Dorsolateral prefrontal cortex (tissue), 122 donors: ENCODE measurements at places on chromosomes 11 and 22.

GRCh38 chr11:94315664-94316063 lies 11.3 kb downstream of the IZUMO1R start:
- no peak for DNase-seq

- DNase-seq = peak; percentile 47
These were observed 495 bp downstream of the HYOU1 start for GRCh38 chr11:119056421-119056999.

DNA sequence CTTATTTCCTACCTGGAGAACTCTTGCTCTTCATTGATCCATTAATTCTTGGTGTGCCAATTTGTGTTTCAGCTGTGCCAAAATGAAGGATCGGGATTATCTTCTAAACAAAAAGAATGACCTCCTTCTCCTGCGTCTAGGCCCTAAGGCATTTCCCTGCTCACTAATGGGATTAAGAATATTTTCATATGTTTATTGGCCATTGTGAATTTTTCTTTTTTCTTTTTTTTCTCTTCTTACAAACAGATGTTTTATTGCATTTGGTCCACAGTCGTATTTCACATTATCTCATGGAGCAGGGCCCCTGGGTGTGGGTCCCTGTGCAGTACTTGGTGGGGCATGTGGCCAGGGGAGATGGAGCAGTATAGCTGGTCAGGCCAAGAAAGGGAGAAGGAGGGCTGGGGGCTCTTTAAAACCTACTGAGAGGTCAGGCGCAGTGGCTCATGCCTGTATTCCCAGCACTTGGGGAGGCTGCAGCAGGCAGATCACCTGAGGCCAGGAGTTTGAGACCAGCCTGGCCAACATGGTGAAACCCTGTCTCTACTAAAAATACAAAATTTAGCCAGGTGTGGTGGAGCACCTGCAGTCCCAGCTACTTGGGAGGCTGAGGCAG lies 35.3 kb upstream of the HORMAD2 start:
- no peak for DNase-seq

DNA sequence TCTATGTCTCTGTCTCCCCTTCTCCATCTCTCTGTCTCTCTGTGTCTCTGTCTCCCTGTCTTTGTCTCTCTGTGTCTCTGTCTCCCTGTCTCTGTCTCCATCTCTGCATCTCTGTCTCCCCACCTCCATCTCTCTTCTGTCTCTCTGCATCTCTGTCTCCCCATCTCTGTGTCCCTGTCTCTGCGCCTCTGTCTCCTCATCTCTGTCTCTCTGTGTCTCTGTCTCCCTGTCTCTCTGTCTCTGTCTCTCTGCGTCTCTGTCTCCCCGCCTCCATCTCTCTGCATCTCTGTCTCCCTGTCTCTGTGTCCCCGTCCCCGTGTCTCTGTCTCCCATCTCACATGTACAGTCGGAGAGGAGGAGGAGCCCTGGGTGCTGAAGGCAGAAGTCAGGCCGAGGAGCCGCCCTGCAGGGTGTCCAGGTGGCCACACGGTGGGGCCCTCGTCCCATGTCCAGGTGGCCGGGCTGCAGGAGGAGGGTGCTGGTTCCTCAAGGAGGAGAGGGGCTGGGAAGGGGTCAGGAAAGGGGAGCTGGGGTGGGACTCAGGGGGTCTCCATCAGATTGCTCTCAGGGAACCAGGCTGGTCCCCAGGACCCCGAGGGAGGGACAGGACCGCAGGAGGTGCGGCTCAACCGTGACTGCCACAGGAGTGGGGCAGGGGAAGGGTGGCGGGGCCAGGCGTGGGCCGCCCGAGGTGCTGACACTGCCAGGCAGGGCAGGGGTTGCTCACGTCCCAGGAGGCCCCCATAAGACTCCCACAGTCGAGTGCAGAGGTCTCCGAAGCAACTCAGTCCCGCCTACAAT lies 25.6 kb upstream of the TH start:
- peak; percentile 57 for DNase-seq

DNA sequence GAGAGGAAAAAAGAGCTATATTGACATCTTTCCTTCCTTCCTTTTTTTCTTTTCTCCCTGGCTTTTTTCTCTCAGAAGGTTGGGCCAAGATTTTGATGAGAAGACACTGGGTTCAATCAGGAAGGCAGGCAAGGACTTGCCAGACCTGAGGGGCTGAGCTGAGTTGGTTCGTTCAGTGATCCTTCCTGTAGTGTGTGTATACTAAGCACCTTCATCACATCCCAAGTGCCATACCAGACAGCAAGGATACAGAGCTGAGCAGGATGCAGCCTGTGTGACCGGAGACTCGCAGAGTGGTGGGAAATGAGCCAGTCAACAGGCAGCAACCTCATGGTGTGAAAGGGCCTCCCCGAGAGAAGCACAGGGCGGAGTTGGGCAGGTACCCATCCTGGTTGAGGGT lies 95.5 kb downstream of the SPON1 start:
- no peak for DNase-seq

GRCh38 chr11:36631774-36632173 lies 33.7 kb upstream of the RAG2 start:
- DNase-seq = no peak

GRCh38 chr11:62863687-62864335 lies 16.9 kb upstream of the SLC3A2 start:
- no peak for DNase-seq

DNA sequence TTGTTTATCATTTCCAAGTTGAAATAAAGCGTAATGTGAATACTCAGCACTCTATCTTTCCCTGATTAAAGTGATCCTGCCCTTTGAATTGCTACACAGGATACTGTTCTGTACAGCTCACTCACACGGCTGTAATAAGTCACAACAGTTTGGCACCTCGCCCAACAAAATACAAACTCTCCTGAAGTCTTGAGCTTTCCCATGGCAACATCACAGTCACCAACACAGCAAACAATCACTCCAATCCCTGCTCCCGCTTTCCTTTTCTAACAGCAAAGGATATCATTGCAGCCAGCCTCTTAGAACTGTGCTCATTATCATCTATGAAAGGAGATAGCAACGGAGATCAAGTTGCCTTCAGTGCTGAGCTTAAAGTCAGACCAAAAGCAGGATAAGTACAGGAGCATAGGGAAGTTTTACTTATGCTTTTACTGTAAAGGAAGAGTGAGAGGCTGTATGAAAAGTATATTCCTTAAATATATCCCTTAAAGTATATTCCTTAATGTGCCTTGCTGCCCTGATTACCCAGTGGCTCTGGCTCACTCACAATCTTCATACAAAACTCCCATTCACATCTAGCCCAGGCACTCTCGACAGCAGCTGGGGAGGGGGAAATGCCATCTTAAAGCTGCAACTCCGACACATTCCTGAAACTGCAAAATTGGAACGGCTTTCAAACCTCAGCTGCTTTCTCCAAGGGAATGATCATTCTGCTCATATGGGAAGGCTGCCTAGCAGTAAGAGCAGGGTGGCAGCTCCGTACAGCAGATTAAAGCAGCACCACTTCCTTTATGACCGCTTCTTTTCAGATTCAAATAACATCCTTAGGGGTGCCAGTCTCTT lies 35.8 kb downstream of the MAML2 start:
- DNase-seq = no peak

DNA sequence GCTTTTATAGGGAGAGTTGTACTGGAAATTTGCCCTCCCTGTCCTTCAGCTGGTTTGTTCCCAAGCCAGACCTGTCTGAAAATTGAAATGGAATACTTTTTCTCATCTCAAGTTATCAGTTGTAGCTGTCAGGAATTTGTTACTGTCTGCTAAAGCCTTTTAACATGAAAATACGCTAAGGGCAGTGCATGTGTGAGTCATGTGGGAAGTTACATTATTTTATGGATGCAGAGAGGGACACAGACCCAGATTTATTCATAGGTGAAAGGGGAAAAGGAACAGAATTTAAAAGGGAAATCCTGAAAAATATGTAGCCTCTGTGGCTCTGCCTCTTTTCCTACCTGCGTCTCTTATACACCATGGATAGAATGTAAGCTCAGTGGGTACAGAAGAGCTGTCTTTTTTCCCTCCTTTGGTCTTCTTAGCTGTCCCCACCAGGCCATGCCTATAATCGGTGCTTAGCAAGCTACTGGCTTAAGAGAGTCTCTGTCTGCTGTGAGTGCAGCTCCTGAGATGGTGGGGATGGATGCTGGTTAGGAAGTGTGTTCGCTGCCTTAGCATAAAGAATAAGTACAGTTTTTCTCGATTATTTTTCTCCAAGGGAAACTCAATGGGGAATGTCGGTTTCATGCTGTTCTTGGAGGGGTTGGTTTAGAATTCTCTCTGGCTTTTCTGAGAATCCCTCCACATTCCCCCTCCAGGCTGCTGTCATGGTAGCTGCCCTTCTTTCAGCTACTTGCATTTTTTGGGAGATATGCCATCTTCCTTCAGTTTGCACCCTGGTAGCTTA lies 166.8 kb downstream of the TEAD1 start:
- DNase-seq = no peak

- no peak for DNase-seq
These were observed 13.7 kb downstream of the ARHGEF17 start for GRCh38 chr11:73321604-73322381.

GRCh38 chr22:26134654-26135330 lies 34.5 kb upstream of the SEZ6L start:
- no peak for DNase-seq

DNA sequence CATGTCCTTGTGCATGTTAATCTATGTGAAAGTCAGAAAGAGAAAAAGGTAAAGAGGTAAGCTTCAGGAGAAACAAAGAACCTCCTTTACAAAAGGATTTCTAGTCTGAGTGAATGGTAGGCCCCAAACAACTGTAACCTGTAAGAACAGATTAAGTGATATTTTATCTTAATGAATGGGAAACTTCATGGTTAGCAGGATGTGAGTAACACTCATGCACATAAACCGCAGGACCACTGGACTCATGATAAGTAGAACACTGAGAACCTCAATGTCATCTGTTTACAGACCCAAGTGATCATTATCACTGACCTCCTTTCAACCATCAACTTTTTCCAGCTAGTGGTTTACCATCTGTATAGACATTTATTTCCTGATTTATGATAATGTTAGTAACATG lies 19.9 kb downstream of the OR8G5 start:
- DNase-seq = no peak

DNA sequence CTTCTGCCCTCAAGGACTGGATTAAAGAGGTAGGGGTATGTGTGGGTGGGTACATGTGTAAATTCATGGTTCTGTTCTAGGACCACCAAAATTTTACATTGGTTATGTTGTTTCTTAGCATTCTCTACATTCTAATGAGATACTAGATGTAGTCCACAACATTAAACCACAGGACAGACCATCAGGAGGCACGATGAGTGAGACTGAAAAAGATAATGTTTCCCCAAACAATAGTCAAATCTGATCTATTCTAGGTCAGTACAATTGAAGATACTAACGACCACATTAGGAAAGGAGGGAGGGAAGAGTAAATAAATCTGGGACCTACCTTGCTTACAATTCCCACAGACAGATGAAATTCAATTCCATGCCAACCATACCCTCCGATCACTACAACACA lies 42.2 kb downstream of the MRTFA start:
- DNase-seq = no peak

GRCh38 chr11:12842933-12843636 lies 166.0 kb upstream of the RASSF10 start:
- no peak for DNase-seq

GRCh38 chr22:44925465-44926123 lies 84.2 kb downstream of the PHF21B start:
- DNase-seq = peak; percentile 15
